Activated CD4-positive, alpha-beta T cell treated with anti-CD3 and anti-CD28 coated beads, Interleukin-2, amount 50 U/mL, for 24 hours (primary cell): ENCODE measurements at places on chromosomes 3 and 15.

GRCh38 chr3:99651531-99651930 is 13.1 kb downstream of the COL8A1 start:
- DNase-seq: no peak

- DNase-seq: no peak
These were observed 7.7 kb upstream of the SYN2 start for GRCh38 chr3:11996480-11996879.

- no peak for DNase-seq
These were observed 82.9 kb downstream of the NR1D2 start for GRCh38 chr3:24027946-24028345.

GRCh38 chr15:101429646-101430045 is 59.9 kb downstream of the PCSK6 start:
- DNase-seq: no peak

GRCh38 chr3:187740421-187741399 is 4.6 kb downstream of the BCL6 start:
- peak; percentile 66 for DNase-seq

DNA sequence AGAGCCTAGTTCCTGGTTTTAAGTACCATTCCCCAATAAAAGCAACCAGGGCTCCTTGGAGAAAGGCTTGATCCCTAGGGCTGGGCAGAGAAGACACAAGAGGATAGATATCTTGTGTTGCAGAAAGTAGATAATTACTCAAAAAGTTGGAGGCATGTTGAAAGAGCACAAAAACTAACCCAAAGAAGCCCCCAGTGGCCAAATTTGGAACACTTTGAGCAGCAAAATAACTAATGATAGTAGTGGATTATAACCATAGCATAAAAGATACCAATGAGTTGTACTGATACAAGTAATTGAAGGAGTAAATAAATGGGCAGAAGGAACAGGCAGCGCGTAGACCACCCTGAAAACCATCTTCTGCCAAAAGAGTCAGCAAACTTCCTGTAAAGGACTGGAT is 12.0 kb downstream of the EXOSC7 start:
- DNase-seq: no peak

GRCh38 chr15:52140646-52141045 is 28.1 kb upstream of the BCL2L10 start:
- no peak for DNase-seq

GRCh38 chr15:60379525-60380274 is 18.1 kb downstream of the ANXA2 start:
- no peak for DNase-seq

DNA sequence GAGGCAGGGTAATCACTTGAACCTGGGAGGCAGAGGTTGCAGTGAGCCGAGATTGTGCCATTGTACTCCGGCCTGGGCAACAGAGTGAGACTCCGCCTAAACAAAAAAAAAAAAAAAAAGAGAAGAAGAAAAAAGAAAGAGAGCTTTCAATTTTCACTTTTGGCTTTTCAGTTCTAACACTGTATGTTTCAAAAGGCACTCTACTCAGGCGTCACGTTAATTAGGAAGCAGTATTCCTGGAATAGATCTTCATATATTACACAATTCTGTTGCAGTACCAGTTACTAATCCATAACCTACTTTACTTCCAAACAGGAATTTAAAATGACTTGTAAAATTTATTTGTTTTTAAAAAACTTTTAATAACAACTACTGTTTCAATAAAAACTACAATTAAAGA is 131.7 kb upstream of the PLXND1 start:
- no peak for DNase-seq

DNA sequence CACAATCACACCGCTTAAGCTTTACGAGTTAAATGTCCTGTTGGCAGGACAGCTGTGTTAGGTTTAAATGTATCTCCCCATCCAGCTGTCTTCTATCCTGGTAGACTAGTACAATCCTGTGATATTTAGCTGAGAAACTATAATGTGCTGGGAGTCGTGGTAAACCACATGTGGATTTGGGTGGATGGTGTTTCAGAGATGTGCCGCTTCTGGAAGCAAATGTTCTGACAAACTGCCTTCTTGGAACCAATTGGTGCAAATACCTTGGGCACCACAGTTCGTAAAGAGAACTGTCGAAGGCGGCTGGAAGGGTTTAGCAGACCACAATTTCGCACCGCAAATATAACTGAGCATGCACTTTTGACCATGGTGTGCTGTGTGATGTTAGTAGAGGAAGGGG is 15.0 kb downstream of the SCG5 start:
- no peak for DNase-seq

GRCh38 chr3:17544632-17545031 is 197.8 kb downstream of the TBC1D5 start:
- no peak for DNase-seq

GRCh38 chr3:180287703-180288102 is 251.0 kb upstream of the PEX5L start:
- no peak for DNase-seq

DNA sequence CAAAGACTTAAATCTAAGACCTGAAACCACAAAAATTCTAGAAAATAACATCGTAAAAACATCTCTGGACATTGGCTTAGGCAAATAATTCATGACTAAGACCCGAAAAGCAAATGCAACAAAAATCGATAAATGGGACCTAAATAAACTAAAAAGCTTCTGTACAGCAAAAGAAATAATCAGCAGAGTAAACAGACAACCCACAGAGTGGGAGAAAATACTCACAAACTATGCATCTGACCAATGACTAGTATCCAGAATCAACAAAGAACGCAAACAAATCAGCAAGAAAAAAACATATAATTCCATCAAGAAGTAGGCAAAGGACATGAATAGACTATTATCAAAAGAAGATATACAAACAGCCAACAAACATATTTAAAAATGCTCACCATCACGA is 749.4 kb downstream of the PLOD2 start:
- DNase-seq: no peak

- no peak for DNase-seq
These were observed 227.8 kb downstream of the CDIN1 start for GRCh38 chr15:36807134-36807764.

- no peak for DNase-seq
These were observed 164.0 kb downstream of the CHST2 start for GRCh38 chr3:143283432-143284128.

DNA sequence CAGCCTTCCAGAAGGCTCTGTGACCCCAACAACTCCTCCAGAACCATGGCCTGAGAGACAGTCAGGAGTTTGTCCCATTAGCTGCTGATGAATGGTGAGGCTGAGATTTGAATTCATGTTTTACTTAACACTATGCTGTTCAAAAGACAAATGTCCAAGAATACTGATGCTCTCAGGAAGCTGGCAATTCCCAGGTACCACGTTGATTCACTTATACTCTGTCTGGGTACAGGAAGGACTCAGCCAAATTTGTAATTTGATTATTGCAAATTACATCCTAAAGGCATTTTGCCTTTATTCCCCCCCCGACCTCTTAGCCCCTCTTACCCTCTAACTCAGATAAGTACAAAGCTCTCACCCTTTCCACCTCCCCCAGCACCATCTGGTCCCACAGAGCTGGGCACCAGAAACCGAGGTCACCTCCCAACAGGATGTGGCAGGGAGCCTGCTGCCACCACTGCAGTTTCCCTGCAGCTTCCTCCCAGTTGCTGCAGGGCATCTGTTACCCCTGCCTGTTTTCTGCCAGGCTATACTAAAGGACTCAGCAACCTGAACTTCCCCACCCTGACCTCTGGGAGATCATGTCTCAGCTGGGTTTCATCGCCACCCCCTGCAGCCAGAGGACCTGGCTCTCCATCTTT is 33.6 kb downstream of the EAF1 start:
- no peak for DNase-seq

DNA sequence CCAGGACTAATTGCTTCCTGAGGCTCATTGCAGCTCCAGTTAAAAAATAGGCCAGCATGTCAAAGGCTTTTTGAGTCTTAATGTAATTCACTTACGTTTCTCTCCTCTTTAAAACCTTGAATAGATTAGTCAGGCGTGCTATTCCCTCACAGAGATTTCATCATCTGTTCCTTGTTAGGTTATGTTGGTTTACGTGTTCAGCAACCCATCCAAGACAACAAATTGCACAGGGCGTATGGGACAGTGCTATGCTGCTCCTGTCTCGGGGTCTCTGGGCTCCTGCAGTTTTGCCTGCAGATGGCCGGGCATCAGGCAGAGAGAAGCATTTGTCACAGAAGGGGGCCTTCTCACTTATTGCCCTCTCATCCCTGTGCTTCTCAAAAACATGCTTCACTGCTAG is 117.1 kb downstream of the CHDH start:
- no peak for DNase-seq

DNA sequence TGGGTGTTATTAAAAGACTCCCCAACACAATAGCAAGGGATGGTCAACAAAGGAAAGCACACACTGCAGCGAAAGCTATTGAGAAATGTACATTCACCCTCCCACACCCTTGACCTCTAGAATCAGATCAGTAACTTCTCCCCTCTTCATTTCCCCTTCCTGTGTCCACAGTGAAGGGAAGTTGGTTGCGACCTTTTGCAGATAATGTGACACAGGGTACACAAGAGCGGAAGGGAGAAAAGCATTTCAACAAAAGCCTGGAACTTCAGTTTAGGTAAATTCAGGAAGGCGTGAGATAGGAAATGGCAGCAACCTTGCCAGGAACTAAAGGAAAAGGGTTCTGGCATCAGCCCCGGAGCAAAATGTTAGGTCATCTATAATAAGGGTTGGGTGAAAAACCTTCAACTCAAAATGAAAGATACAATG is 899.8 kb downstream of the MCTP2 start:
- no peak for DNase-seq

GRCh38 chr15:78321786-78322185 is 18.4 kb upstream of the CRABP1 start:
- no peak for DNase-seq

- DNase-seq: no peak
These were observed 128.7 kb downstream of the FNDC3B start for GRCh38 chr3:172167892-172168648.

GRCh38 chr3:172261054-172261453 is 187.2 kb downstream of the GHSR start:
- no peak for DNase-seq

- no peak for DNase-seq
These were observed 6.5 kb downstream of the RUBCN start for GRCh38 chr3:197730200-197730599.

GRCh38 chr3:77014226-77014625 is 25.7 kb upstream of the ROBO2 start:
- DNase-seq: no peak

- DNase-seq: no peak
These were observed at the start of gene ZNF385D for GRCh38 chr3:21750831-21751391. Gene ZNF385D, minus strand, starts transcription at chr3:21751210. Its CDS starts 294 bp downstream, at chr3:21750916.

GRCh38 chr3:124748560-124749198 is 18.4 kb downstream of the UMPS start:
- DNase-seq: no peak
